ENCODE measurements at places on chromosomes 6 and 20.

GRCh38 chr6:100453701-100454521, 10.8 kb downstream of the SIM1 start:
- DNase-seq, result no peak

DNA sequence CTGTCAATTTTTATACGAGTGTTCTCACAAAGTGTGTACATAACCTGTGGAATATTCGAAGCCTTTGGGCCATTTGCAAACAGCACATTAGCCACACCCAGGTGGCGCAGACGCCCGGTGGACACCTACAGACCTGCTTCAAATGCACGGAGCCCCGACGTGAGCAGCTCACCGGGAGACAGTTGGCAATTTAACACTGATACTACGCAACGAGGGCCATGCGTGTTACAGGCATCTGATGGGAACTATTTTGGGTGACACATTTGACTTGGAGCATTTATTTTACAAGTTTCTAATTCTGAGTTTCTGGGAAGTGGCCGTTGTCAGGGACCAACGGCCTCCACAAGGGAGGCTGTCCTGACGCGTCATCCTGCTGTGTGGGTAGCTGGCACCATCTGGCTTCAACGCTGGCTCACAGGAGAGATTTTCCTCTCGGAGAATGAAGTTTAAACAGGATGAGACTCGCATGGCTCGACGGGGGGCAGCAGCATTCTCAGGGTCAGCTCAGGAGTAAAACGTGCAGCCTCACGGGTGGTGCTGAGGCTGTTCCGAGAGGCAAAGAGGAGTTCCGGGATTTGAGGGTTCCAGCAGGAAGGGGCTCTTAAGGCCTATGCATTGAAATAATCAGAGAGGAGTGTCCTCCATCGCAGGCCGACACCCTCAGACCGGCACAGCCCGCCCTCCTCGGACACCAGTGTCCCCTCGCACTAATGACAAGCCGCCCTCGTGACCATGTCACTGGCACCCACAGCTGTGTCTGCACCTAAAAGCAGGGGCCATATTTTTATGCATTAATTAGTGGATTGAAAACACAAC, 207.4 kb downstream of the DLL1 start:
- no peak for DNase-seq

DNA sequence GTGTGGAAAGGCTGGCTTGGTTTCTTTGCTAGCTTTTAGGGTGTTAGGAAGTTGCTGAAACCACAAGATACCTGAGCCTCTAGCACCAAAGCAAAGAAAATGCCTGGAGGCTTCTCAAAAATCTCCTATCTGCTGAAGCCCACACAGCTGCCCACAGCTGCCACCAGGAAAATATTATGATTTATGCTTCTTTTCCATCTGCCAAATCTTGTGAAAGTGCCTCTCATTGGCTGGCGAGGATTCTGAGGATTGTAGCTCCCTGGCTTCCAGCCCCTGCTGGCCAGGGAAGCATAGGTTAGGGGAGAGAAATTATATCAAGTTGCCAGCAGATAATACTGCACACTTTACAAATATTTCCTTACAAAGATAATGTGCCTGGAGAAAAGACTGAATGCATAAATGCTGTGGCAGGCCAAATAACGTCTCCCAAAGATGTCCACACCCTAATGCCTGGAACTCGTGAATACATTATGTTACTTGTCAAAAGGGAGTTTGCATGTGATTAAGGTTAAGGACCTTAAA, 98.4 kb downstream of the MRPL14 start:
- DNase-seq, result no peak

DNA sequence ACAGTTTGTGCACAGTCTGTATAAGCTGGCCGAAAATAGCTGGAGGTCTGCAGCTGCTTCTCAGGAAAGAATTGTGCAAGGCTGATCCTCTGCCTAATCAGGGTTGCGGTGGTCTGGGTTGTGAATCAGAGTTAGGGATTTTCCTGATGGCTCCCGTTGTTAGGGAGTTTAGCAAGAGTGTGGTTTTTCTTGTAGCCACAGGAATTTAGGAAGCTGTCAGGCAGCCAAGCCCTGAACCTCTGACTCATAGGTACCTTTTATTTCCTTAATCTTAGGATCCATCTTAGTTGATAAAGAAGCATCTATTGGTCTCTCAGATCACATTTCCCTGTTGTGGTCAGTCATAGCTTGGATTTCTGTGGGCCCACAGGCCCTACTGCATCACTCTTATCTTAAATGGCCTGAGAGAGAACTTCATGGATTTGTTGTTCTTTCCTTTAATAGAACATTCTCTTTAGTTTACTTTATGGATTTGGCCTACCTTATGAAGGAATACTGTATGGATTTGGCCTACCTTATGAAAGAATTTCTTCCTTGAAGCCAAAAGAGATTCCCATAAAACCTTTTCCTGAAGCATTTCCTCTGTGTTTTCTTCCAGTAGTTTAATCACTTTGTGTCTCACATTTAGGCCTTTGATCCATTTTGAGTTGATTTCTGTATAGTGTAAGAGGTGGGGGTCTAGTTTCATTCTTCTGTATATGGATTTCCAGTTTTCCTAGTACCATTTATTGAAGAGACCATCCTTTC, 10.3 kb downstream of the KIF25 start:
- peak; percentile 97 for DNase-seq

GRCh38 chr6:101517632-101518031, 124.1 kb downstream of the GRIK2 start:
- no peak for DNase-seq

DNA sequence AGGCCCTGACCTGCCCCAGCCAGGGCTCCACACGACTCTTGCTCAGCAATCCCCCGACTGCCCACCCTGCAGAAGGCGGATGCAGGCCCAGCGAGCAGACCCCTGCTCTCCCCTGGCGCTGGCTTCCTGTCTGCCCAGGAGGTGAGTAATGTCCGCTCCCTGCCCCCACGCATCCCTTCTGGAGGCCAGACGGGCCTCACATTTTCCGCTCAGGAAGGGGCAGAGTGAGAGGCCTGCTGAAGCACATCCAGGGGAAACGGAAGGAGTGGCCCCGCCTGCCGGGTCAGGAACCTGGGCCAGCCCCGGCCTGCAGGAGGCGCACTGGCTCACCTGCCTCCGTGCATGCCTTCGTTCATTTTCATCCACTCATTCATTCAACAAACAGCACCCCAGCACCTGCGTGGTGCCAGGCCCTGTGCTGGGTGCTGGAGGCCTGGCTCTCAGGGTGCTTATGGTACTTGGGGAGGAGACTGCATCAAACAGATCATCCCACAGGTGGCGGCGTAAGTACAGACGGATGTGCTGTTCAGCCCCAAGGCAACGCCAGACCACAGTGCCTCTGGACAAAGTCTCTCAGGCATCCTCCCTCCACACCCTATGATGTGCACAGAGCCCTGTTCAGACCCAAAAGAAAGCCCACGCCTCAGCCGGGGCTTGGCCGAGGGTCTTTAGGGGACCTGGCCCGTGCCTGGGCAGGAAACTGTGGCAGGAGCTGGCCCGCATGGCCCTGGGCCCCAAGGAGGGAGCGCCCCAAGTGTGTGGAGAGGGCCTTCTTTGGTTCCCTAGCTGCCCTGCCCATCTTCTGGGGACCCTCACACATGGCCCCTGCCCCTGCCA, 112.1 kb downstream of the ASXL1 start:
- no peak for DNase-seq

DNA sequence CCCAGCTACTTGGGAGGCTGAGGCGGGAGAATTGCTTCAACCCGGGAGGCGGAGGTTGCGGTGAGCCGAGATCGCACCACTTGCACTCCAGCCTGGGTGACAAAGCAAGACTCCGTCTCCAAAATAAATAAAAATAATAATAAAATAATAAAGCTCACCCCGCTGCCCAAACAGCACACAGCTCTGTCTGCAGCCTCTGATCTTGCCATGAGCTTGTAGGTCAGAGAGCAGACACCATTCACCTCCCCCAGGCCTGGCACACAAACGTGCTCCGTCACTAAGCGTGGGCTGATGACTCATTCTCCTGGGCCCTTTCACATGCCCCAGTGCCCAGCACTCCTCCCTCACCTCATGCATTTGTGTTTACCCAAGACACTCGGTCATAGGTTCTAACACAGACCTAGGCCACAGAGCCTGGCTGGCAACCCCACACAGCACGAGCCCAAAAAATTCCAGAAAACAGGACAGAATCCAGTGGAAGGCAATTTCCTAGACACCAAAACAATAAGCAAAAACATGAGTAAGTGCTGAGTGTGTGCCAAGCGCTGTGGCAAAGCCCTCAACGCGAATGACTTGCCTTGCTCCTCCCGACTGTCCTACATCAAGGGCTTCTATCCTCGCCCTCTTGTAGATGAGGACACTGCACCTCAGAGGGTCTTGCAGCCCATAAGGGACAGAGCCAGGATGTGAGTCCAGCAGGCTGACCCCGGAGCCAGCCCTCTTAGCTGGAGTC, 18.0 kb downstream of the ATP9A start:
- peak; percentile 82 for DNase-seq

DNA sequence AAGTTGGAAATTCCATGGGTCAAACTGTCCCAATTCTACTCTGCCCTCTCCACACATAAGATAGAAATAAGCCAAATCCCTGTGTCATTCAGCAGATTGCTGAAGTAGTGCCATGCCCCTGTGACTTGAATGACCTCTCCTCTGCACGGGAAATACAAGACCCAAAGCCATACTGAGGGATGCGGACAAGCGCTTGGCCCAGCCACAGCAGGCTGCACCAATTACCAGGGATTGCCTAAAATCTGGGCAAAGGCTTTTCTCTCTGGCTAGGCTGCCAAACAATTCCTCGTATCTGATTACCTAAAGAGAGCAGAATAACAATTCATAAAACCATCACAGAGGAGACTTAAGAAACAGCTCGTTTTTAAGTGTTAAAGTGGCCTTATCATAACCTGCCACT, 421.8 kb upstream of the JARID2 start:
- DNase-seq, result no peak

GRCh38 chr20:49624317-49624716, 56.4 kb upstream of the PTGIS start:
- no peak for DNase-seq

- no peak for DNase-seq
These were observed 95.3 kb downstream of the RNGTT start for GRCh38 chr6:88867841-88868731.

GRCh38 chr6:159887761-159888160, 3.0 kb upstream of the MAS1 start:
- no peak for DNase-seq

DNA sequence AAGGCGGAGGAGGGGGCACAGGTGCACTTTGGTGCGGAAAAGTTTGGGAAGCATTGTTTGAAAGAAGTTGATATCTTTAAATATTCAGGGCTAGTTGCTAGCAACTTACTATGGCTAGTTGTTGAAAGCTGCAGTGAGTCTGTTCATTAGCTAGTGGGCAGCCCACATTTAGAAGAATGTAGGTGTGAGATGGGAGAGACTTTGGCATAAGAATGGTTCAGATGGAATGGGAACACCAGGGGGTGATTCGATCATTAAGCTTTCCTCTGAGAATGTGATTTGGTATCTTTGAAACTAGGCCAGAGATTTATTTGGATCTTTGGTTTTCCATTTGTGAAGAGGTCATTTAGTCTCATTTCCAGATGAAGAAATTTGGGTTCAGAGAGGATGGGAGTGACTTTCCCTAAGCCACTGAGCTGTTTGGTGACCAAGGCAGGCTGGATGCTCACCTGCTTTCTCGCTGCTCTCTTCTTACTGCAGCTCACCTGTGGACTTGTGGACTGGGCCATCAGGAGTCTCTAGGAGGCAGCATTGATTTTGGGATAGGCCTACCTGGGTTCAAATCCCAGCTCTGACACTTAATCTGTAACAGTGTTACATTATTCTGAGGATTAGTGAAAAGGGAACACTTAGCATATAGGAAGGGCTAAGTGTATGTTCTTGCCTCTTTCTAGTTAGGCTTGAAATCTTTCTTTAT, 62.9 kb downstream of the CARMIL1 start:
- no peak for DNase-seq

GRCh38 chr6:33168284-33168601, 24.0 kb downstream of the COL11A2 start:
- no peak for DNase-seq

- DNase-seq, result no peak
These were observed 136.4 kb downstream of the OR2B2 start for GRCh38 chr6:27775796-27776184.

DNA sequence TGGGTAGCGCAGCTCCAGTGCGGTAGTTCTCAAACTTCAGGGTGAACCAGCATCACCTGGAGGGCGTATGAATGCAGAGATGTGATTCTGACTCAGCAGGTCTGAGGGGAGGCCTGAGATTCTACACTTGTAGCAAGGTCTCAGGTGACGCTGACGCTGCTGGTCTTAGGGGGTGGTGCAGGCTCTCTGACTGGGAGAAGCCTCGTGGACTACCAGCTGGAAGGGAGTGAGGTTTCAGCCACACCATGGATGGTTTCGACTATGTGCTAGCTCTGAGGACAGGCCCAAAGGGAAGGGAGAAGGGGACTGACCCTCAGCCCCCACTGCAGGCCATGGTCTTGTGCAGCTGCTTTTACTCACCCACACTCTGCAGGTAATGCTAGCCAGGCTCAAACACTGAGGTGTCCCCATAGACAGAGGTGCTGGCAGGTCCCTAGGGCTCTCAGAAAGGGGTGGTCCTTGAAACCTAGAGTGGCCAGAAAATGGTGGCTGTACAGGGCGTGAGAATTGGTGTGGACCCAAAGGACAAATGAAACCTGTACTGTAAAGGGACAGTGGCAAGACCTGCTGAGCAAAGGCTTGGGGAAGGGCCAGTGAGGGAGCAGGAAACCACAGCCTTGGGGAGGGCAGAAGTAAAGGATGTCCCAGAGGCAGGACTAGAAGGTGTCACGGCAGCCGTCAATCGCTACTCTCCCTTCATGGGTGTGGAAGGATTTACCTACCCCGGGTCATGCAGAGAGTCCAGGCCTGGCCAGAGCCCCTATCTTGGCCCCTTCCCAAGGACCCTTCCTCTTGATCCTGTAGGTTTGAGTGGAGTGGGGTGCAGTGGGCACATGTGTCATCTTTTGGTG, 52.7 kb downstream of the EBF4 start:
- no peak for DNase-seq

DNA sequence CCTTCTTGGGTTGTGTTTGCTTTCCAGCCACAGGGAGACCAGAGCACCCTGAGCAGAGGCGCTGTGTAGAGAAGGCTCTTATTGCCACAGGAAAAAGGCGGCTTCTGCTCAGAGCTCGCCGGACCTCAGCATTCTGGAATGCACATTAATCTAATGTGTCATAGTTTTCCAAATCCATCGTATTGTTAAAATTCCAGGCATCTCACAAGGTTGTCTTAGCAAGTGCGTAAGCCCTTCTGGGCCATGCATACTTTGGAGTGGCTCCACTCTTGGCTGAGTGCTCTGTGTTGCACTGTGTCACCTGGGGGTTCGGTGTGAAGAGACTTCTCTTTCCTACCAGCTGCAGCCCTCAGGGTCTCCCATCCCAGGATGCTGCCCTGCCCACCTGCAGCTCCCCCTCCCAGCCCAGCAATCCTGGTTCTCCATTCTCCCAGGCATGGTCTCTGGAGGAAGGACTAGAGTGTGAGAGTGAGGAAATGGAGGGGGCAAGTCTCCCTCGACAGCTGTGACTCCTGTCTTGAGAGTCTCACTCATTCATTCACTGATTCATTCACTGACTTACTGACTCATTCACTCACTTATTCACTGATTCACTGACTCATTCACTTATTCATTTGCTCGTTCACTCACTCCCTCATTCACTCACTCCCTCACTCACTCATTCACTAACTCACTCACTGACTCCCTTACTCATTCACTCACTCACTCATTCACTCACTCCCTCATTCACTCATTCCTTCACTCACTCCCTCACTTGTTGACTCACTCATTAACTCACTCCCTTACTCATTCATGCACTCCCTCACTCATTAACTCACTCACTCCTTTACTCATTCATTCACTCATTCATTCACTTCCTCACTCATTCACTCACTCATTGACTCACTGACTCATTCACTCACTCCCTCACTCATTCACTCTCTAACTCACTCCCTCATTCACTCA, 83.7 kb upstream of the MPC1 start:
- peak; percentile 18 for DNase-seq

- DNase-seq, result no peak
These were observed 148.7 kb upstream of the PHACTR3 start for GRCh38 chr20:59455402-59456341.

All from AG09319 (cell line).